KG1 (cell line): ENCODE measurements at places on chromosomes 16 and 17.

DNA sequence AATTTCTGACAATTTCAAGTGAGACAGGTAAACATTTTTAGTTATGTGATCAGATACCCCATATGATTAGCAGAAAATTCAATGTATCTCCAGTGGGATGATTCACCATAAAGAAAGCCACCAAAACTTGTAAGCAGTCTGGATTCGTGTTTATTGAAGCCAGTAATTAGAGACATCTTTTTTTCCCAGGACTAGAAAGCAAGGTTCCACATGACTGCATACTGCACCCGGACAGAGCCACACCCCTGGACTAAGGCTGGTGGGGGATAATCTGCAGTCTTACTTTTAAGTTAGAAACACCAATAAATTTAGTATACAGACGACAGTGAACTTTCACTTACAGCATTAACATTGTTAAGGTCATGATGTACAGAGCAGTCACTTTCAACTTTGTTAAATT, 24.2 kb upstream of the CMTM4 start:
- DNase-seq = no peak

- no peak for DNase-seq
These were observed 64.6 kb downstream of the CDK5R1 start for GRCh38 chr17:32551186-32551955.

- DNase-seq = no peak
These were observed 31.1 kb downstream of the C16orf82 start for GRCh38 chr16:27097800-27098230.

GRCh38 chr17:53428913-53429312, 393.8 kb upstream of the KIF2B start:
- DNase-seq = no peak

DNA sequence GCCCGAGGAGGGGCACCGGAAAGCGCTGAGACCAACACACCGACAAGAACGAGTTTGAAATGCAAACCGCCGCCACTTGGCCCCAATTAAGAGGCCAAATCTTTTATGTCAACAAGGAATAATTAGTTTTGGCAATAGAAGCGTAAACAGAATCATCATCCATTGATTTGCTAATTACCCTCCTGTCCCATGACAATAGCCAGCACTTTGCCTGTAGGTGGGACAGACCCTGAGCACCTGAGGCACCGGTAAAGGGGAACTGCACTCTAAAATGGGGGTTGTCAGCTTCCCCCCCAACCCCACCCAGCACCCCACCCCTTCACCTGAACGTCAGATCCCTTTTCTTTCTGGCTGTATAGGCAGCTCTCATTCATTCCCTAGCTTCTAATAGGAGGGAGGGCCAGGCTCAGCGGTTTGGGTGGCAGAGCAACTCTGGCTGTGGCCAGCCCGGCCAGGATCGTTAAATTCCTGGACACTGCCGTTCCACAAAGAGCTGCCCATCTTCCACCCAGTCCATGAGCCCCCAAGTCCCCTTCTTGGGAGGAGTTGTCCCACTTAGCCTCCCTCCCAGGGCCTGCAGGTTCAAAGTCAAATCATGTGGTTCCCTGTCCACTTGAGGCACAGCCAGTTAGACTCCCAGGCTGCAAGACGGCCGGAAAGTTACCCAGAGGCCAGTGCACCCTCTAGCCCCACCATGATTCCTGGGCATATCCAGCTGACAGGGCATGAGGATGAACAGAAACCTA, 45.8 kb downstream of the WNT3 start:
- DNase-seq = no peak

GRCh38 chr17:57898487-57899311, 48.9 kb upstream of the MRPS23 start:
- DNase-seq = no peak

DNA sequence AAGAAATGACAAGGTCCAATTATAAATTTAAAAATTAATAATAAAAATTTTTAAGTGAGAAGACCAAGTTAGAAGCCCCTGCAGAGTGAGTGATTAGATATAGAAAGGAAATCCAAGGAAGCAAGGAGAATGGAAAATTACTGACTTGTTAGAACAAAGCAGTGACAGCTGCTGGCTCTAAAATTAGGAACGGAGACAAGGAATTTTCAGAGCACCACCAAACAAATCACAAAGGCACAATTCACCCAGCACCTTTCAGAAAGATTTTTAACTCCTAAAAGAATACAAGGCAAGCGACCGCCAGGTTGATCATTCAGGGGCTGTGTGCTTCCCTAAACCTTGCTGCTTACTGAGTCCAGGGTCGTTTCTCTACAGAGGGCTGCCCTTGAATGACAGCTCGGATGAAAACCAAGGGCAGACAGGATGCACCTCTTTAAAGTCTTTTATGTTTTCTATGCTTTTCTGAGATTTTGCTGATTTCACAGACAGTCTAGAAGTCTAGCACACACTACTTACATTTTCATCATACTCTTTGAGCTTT, 45.4 kb upstream of the GINS3 start:
- DNase-seq = no peak

DNA sequence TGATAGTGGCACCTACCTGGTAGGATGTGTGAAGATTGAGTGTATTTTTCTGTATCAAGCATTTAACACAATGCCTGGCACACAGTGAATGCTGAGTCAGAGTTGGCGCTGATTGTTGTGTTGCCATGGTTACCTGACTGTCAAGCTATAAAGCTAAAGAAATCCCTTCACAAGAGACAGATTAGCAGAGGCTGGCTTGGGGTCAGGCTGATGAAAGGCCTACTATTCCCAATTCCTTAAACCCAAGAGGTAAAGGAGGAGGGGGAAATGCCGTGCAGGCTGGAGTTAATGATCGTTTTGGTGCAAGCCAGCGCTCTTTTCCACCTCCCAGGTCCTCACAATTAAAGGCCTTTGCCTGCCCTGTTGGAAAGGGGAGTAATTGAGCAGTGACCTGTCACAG, 5.9 kb downstream of the CLEC19A start:
- DNase-seq = no peak

DNA sequence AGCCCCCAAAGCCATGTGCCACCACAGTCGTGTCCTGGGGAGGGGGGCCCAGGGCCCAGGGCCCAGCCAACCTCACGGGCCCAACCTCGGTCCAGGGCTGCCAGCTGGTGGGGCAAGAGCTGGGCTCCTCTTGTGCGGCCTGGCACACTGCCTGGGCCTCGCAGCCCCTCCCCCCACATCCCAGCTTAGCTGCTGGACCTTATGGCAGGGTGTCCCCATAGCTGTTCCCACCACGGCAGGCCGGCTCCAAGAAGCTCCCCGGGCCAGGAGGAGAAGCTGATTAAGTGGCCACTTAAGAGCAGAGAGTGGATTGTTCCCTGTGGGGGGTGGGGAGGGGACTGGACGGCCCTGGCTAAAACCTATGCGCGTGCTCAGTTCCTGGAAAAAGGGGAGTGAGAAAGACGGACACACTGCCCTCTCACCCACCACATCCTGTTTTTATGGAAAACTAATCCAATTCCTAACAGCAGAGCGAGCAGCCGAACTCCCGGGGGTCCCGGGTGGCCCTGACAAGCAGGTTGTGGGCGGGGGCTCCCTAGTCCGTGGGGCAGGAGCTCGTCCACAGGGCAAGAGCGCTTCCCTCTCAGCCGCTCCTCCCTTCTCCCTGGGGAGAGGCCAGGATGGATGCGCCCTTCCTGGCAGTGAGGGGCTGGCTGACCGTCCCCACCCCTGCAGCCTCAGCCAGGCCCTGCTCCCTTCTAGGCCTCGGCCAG, 16.8 kb downstream of the PIEZO1 start:
- no peak for DNase-seq

- DNase-seq = no peak
These were observed 78.2 kb downstream of the CCDC182 start for GRCh38 chr17:57666946-57667345.

GRCh38 chr17:27239046-27239445, 54.9 kb upstream of the WSB1 start:
- no peak for DNase-seq

DNA sequence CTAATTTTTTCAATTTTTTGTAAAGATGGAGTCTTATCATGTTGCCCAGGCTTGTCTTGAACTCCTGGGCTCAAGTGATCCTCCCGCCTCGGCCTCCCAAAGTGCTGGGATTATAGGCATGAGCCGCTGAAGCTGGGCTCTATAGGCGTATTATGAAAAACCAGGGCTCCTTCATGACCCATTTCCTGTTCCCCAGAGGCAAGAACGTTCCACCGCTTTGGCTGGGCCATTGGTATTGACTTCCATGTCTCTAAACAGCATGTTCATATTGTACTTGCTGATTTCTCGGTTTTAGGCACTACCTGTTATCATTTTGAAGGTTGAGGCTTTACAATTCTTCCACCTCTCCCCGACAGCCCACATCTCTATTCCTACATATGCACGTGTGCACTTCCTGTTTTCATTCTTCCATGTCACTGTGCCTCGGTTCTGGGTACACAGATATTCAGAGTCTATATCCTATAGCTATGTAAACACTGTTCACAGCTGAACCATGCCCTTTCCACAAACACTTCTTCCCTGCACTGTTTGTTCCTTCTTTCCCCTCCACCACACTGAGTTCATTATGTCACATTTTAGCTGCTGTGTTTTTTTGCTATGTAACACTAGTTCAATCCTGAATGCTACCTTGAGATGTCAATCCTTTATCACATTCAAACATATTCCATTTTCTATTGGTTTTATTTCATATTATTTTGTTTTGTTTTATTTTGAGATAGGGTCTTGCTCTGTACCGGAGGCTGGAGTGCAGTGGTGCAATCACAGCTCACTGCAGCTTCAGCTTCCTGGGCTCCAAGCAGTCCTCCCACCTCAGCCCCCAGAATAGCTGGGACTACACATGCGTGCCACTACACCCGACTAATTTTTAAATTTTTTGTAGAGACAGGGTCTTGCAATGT, 16.8 kb upstream of the MAPK3 start:
- no peak for DNase-seq

DNA sequence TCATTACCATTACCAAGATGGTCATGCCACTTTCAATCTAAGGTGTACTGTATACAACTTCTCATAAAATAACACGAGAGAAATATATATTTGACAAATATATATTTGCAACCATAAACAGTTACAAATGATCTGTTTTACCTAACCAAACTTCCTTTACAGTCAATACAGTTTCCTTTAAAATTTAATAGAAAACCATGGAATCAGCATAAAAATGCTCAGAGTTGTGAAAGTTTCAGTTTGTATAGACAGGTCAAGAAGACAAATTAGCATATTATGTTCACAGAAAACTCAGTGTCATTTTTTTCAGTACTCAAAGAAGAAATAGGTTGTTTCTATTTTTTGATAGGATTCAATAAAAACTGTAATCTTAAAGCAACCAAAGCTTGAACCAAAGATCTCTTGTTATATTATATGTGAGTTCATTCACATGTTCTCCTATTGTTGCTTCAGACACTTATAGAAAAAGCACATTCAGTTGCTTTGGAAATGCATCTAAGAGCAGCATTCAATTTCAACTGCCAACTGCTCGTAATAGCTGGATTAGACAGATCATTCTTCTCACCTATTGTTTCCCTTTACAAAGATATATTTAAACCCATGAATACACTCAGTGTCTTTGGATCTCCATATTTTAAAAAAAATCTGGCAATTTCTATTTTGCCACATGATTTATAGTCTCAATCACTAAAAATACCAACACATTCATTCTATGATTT, 15.1 kb downstream of the SSH2 start:
- no peak for DNase-seq
